ENCODE measurements at places on chromosomes 7 and 10. TPM values are rescaled to one million over a fixed set of nuclear protein-coding genes. Genes with fewer than 3 reads are reported as not detected.

GRCh38 chr7:21169667-21170580, 258.0 kb upstream of the SP4 start:
- H3K4me1 ChIP-seq, result no peaks in the 10 kb centered on the region
- H3K4me3 ChIP-seq, result no peak overlapping the region
- H3K36me3 ChIP-seq, result no peaks in the 10 kb centered on the region
- DNase-seq, result no peak
- H3K27ac ChIP-seq, result no peak overlapping the region

The GAD2 gene
- not detected for total RNA-seq

DNA sequence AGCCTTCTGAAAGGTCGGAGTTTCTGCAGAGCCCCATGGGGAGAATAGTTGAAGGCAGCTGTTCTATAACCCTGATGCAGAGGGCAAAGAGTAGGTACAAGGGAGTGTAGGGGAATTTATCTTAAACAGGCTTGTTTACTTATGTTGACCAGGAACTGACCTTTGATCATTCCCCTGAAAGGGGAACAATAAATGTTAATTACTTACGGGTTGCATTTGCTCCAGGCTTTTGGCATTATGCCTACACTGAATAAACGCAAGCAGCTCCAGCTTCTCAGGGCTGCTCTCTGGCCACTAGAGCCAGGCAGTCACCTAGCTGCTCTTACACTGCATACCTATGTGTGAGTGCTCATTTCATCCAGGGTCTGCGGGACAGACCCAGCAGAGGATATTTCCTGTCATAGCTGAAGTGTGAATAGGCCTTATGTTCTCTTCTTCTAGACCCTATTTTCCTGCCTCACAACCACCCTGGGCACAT, 26.9 kb upstream of the ABCA13 start:
- H3K4me3 ChIP-seq, result no peak overlapping the region
- no peaks in the 10 kb centered on the region for H3K36me3 ChIP-seq
- no peak for DNase-seq
- peaks cover 2% of the 10 kb centered on the region for H3K27me3 ChIP-seq

DNA sequence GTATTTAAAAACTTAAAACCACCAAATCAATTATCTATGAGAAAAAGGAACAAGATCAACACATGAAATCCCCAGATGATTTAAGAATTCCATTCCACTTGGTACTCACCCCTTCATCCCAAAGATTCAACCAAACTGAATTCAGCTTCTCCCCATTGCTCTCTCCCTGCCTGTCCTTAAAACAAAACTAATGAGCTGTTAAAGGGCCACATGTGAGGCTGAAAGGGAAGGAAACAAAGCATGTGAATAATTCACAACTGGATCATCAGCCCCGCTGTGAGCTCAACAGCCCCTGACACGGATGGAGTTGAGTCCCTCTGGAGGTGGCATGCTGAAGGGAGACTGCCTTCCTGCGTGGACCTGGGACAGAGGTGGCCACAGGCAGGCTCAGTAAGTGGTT, 32.9 kb downstream of the VOPP1 start:
- peaks cover 4% of the 10 kb centered on the region for H3K36me3 ChIP-seq
- DNase-seq, result no peak
- no peaks in the 10 kb centered on the region for H3K27me3 ChIP-seq
- H3K27ac ChIP-seq, result peak overlapping the region; percentile 68
- peak overlapping the region; percentile 1 for H3K4me3 ChIP-seq
- peaks cover 52% of the 10 kb centered on the region for H3K4me1 ChIP-seq

The SPDYE2 gene
- total RNA-seq, result not detected

DNA sequence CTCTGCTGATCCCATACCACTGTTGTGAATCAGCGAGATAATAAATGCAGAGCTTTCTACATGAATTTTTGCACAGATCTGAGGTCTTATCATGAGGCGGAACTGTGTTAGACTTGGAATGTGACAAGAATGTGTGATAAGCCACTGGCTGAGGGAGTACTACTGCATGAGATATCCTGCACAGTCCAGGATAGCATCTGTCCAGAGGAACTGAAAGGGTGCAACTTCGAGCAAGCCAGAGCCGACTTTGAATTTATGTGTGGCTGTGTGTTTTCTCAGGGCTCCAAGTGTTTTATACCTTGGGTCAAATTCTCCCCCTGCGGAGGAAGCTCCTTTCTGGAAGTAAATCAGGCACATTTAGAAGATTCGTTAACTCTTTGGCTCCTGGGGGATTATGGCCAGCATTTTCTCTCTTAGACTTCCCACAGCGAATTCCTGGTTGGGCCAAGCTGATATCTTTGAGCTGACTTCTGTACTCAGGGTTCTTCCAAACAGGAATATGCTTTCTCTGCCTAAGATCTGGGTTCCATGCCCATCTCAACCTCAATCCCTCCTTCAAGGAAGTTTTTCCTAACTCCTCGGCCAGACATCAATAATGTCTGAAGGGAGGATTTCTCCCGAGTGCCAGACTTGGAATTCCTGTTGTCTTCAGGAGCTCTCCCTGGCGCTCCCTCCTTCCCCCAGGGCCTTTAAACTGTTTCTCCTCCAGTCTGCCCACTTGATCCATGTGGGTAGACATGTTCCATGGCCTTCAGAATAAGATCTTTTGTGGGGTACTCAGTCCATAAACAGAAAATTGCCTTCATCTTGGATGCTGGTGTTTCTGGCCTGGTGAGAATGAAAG, 2.5 kb upstream of the MEST start:
- H3K36me3 ChIP-seq, result no peaks in the 10 kb centered on the region
- H3K4me3 ChIP-seq, result no peak overlapping the region
- no peak overlapping the region for H3K27ac ChIP-seq
- H3K27me3 ChIP-seq, result no peaks in the 10 kb centered on the region

The CRHR2 gene
- total RNA-seq, result not detected

GRCh38 chr10:54194806-54195205, 606.2 kb downstream of the PCDH15 start:
- H3K4me1 ChIP-seq, result no peaks in the 10 kb centered on the region
- peak; percentile 4 for DNase-seq
- H3K4me3 ChIP-seq, result no peak overlapping the region

DNA sequence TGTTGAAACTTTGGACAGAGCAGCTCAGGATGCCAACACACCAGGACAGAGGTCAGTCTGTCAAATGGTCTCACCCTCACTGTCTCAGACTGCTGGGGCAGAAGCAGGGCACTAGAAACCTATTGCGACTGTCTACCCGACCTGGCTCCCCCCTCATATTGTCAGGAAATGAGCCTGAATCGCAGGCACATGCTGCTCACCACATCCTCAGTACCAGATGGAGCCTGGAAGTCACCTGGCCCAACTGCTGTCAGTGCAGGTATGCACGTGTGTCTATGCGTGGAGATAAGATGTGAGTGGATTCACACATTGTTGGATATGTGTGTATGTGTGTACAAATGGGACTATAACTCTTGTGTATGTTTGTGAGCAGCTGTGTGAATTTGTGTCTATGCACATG, 3.2 kb upstream of the CDHR1 start:
- H3K4me1 ChIP-seq, result peaks cover 3% of the 10 kb centered on the region

Data from GM12878 (cell line).